ENCODE measurements at places on chromosomes 11 and 22.

- DNase-seq: no peak
Observed at GRCh38 chr11:95228081-95228749, 2.8 kb downstream of the SESN3 start.

DNA sequence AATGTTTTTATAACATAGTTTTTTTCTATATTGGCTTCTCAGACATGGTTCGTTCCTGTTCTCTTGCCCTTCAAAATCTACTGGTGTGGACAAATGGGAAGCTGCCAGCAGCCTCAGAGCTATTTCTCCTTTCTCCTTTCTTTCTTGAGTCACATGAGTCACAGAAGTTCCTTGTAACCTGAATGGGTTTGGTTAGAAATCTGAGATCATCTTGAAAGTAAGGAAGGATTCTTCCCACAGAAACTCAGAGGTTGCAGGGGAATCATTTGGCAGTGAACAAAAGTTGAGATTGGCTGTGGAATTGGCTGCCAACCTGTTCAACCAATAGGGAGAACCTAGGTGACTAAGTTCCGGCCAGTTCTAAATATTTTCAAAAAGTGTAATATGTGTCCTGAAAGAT, 12.5 kb downstream of the PLET1 start:
- no peak for DNase-seq

DNA sequence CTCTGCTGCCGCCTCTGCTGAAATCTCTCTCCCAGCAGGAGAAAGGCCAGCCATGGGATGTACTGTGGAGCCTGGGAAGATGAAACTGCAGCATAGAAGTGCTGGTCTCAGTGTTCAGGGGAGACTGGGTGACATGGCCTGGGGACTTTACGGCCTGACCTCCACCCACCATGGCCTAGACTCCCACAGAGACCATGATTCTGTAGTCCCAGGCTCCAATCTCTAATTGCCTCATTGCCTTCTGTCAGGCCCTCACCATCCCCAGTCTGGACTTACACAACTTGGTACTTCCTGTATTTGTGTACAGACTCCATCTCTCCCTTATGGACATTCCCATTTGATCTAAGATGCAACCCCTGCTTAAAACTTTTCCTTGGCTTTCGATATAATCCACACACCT, 43.1 kb downstream of the TRAF6 start:
- no peak for DNase-seq

DNA sequence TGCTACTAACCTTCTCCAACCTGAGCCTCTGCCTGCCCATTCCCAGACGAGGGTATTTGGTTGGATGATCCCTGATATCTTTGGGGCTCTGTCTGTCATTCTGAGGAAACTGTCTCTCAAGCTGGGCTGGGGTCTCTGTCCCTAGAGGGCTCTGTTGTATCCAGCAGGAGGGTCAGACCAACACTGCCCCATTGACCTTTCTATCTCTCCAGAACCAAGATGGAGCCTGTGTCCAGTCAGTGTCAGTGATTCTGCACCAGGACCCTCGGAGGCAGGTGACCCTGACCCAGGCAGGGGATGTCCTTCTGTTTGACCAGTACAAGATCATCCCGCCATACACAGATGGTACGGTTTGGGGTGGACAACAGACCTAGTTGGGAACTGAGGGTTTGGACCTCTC, 21.9 kb downstream of the OTOG start:
- DNase-seq: no peak

DNA sequence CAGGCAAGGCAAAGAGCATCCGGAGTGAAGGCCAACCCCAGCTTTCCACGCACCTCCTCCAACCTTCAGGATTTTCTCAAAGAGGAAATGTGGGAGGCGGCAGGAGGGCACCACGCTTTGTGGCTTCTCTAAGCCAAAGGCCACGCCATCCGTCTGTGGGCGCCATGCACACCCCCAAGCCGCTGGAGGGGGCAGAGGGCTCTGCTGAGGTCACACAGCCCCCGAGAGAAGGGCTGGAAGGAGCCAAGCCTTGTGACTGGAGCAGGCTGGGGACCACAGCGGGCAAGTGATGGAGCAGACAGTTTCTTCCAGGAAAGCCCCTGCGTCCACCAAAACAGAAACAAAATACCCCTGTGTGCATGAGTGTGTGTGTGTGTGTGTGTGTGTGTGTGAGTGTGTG, 527.4 kb downstream of the BRD1 start:
- DNase-seq: no peak

- DNase-seq: no peak
Observed at GRCh38 chr11:24819006-24819405, 322.2 kb downstream of the LUZP2 start.

DNA sequence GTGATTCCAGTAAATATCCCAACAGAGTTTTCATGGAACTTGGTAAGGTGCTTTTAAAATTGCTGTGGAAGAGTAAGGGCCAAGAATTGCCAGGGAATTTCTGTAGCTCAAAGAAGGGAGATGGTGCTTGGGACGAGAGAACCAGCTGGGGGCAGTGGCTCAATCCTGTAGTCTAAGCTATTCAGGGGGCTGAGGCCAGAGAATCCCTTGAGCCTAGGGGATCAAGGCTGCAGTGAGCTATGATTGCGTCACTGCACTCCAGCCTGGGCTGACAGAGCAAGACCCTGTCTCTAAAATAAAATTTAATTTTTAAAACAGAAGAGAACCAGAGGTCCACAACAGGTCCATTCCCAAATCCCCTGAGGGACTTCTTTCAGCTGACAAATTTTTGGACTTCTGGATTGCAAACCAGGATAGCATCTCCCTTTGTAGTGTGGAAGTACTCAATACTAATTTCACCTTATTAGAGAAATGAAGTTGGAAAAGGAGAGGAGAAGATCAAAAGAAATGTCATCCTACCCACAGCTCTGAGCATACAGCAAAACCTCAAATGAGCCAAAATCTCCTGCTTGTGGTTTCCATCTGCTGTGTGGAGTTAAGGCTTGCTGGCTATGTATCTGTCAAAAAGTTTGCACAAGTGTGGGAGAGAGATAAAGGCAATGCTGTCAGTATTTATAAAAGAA, 59.2 kb upstream of the CLPB start:
- no peak for DNase-seq

- no peak for DNase-seq
Observed at GRCh38 chr11:126607776-126608541, 252.5 kb downstream of the ST3GAL4 start.

DNA sequence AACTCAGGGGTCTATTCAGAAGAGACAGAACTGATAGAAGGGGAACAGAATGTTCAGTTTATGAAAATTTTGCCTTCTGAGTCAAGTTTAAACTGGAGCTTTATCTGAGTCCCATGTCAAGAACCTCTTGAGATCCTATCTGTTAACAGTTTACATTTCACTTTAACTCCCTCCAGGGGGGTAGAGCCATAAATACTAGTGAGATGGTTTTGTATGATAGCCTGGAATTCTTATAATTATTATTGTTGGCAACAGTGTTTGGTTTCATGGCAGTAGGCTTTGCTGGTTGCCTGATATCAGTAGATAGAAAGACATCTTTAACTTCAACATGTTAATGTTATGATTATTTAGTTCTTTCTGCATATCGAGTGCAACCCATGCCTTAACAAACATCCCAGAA, 498.5 kb downstream of the INSC start:
- DNase-seq: no peak

DNA sequence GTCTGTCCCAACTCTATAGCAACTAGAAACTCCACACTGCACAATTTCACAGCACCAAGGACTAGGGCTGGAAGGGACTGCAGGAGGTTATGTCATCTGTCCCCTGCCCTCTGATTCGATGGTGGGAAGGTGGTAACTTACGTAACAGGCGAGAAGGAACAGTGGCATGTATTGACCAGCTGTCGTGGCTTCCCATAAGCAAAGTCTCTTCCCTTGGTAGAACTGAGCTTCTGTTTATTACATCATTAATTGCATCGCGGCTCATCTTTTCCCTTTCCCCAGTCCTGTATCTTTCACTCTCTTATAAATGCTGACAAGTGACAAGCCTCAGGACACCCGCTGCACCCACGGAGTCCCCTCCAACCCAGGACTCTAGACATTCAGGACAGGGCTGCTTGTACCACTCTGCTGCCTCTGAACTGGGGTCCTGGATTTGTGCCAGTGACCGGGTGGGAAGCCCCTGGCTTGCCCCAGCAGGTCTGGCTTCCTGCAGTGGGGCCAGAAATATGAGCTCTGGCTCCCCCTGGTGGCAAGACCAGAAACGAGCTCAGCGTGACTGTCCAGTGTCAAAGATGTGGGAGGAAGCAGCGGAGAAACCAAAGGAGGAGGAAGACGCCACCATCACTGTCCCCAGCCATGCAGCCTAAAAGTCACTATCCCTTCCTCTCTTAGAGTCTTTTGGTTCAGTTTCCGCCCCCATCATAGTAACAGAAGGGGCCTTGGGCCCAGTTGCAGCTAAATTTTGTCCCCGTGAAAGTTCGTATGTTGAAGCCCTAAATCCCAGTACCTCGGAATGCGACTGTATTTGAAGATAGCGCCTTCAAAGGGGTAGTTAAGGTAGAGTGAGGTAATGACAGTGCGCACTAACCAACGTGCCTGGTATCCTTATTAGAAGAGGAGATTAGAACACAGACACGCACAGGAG, 84.5 kb downstream of the ISX start:
- no peak for DNase-seq

- DNase-seq: no peak
Observed at GRCh38 chr11:130551388-130551787, 102.9 kb downstream of the ADAMTS15 start.

DNA sequence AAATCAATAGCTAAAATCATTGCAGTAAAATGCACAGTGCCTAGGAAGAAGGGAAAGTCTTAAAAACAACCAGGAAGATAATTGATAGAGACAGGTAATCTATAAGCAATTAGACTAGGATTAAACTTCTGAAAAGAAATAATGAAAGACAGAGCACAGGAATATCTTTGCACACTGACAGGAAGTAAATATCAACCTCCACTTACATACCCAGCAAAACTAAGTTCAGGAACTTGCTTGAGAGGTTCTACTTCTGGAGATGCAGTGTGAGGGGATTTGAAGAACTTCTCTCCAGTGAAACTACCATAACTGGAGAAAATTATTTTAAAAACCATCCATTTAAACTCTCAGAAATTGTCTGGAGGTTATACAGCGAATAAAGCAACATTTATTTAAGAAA, 104.1 kb downstream of the EHF start:
- DNase-seq: no peak

DNA sequence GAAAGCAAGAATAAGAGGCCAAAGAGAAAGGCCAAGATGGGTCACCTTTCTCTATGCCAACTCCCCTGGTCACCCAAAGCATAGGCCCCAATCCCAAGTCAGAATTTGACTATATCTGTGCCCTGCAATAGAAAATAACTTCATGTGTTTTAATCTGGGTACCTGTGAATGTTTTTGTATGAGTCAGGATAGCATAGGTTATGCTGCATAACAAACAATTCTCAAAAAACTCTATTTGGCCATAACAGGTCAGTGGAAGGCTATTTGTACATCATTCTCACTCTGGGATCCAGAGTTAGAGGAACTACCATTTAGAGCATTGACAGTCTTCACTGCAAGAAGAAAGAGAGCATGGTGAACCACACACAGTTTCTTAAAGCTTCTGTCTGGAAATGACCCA, 167.3 kb downstream of the DBX1 start:
- no peak for DNase-seq

DNA sequence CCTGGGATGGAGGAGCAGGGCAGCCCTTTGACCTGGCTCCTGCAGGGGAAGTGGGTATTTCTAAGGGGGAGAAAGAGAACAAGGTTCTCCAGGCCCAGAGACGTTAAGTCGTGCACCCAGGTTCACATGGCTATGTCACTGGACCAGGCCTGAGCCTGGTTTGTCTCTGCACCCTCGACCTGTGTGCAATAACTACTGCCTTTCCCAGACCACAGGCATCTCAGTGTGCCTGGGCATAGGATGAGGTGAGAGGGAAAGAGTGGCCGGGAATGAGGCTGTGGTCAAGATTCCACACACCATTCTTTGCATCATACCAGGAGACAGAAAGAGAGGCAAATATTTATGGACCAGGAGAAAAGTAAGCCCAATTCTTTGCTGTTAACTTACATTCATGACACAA, 66.8 kb downstream of the PRR5L start:
- no peak for DNase-seq

DNA sequence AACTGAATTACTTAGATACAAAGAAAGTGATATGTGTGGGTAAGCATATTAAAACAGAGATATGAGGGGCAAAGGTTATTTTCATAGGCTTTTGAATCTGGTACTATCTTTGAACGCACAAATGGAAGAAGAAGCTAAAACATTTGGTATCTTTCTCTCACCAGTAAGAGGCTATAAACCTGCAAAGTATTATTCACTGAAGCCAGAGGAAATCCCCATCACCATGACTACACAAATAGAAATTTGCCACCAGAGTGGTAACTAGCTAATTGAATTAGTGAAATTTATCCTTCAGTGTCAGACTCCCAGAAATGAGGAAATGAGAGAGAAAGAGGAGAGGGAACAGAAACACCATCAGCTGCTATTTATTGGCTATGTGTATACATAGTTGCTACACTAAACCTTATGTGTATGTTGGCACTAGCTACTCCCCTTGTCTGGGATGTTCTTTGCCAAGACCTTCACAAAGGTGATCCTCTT, 503.4 kb downstream of the DLG2 start:
- no peak for DNase-seq

DNA sequence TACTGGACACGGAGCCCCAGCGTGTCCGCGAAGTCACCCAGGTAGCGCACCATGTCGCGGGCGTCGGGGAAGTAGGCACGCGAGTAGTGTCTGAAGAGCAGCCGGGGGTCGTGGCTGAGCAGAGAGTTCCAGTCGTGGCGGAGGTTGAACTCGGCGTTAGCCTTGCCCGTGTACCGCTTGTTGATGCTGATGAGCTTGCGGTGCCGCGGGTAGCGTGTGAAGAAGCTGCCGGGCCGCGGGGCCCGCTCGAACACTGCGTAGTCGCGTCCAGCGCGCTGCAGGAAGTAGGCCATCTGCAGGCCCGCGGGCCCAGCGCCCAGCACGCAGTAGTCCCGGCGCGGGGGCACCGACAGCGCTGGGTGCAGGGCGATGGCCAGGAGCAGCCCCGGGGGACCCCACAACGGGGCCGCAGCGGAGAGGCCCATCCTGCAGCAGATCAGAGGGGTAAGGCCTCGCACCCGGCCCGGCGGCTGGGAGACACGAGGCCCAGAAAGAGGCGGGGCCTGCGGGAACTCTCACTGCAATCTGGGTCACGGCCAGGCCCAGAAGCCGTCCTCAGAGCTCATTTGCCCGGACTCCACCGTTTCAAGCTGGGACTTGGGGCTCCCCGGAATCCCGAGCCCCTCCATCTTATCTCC, 723 bp downstream of the FOXRED2 start:
- no peak for DNase-seq
